Sigmoid colon (tissue), 7 donors: ENCODE measurements at places on chromosomes 1 and 21.
A peak's percentile ranks its signal among the peaks of the same experiment; 100 is the strongest.

DNA sequence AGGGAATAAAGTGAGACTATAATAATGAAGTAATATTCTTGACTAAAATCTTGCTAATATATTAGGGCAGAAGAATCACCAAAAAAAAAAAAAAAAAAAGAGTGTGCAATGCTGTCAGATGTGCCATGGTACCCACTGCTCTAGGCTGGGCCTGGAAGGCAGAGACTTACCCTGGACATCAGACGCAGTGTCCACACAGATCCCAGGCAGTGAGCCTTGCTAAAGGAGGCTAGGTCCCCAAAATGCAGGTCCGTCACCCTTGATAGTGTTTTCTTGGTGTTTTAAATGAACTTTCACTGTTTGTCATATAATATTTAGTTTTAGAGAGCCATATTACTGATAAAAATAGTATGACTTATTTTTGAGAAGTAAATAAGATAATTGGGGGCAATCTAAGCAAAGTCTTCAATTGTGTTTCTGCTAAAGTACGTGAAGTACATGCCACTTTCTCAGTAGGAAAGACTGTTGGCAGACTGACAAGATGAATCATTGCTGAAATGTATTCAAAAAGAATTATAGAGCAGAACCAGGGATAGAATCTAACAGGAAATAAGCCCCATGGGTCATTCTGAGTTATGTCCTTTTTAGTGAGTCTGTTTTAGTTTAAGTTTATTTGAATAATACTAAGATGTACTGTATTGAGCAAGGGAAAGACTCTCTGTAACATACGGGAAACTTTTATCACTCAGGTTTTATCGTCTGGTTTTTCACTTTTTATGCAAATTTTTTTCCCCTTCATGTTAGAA lies 74.6 kb upstream of the PDC start:
- no peak for DNase-seq

GRCh38 chr1:228405200-228405978 lies 1.2 kb downstream of the TRIM11 start:
- DNase-seq: no peak

- DNase-seq: no peak
Observed at GRCh38 chr21:41695513-41695912, 71.3 kb downstream of the RIPK4 start.

DNA sequence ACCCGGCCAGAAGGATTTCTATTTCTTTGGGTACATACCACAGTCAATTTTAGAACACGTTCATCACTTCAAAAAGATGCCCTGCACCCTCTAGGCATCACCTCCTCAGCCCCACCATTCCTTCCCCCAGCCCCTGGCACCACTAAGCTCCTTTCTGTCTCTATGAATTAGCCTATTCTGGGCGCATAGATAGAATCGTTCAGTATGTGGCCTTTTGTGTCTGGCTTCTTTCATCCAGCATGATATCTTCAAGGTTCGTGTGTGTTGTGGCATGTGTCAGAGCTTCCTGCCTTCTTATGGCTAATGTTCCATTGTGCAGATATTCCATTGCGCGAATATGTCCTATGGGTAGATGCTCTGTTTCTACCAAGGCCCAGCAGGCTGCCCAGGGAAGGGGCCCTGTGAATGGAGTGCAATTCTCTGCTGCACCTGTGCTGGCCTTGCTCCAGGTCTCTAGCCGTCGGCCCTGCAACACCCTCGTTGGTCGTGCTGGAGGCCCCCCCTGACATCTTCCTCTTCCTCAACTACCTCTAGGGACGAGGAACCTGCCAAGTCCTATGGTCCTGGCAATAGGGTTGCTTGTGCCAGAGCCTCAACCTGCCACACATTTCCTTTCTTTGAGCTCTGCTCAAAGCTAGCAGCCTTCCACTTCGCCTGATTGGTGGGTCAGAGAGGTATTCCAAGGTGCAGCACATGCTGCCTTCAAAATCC lies 113.5 kb downstream of the RIPK4 start:
- no peak for DNase-seq

GRCh38 chr1:2311184-2312032 lies 79.9 kb downstream of the MORN1 start:
- peak; percentile 91 for DNase-seq

GRCh38 chr1:53681351-53681976 lies 57.5 kb downstream of the GLIS1 start:
- DNase-seq: no peak

DNA sequence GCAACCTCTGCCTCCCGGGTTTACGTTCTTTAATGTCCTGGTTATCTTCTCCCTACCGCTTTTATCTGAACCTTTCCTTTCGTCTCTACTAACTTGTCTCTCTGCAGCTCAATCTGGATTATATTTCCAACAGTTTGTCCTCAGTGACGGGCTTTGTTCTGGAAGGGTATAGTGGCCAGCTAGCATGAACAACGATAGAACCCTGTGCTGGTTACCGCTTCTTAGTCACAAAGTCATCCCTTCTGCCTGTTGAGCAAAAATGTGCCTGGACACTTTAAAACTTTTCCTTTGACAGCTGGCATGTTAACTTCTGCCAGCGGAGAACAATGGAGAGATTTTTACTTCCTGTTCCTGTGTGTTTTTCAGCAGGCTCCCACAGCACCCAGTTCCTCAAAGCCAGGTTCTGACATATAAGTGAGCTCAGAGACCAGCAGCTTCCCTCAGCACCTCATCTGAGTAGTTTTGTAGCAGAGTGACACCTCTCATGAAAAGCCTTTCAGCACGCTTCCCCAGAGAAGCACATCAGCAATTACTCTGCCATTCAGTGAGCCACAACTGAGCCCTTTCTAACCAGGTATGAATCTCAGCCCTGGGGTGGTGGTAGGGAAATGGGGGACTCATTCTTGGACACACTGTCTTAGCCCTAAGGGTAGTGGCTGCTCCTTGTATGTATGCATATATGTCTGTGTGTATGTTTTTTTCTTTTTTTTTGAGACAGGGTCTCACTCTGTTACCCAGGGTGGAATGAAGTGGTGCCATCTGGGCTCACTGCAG lies 23.6 kb upstream of the CCDC17 start:
- DNase-seq: no peak
